Mucosa of descending colon (tissue), 3 donors: ENCODE measurements at places on chromosomes 5 and 9.

GRCh38 chr5:152688561-152689249, 283.6 kb upstream of the NMUR2 start:
- DNase-seq: no peak

DNA sequence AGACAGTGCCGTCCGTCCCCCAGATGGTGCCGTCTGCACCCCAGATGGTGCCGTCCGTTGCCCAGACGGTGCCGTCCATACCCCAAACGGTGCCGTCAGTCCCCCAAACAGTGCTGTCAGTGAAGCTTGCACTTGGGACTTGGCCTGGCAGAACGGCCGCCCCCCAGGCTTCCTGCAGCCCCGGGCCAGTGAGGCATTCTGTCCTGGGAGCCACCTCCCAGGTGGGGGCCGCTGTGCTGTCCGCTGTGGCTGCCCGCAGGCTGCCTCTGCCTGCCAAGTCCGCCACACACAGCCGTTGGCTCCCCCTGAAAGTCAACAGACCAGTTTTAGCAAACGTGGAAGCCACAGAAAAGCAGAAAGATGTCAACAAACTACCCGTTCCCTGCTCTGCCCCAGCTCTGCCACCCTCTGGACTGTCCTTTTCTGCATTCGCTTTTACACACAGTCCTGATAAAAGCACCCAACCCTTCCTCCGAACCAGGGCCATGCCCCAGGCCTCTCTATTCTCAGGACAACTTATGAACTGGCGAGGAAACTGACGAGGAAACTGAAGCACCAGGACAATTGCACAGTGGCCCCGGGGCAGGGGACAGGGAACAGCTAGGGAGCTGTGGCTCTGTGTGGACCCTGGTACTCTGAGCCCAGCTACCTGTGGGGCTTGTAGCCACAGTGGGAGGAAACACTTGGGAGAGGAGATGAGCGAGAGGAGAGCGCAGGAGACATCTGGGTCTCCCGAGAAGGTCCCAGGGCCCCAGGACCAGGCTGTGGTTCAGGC, 39.6 kb upstream of the RXRA start:
- no peak for DNase-seq

DNA sequence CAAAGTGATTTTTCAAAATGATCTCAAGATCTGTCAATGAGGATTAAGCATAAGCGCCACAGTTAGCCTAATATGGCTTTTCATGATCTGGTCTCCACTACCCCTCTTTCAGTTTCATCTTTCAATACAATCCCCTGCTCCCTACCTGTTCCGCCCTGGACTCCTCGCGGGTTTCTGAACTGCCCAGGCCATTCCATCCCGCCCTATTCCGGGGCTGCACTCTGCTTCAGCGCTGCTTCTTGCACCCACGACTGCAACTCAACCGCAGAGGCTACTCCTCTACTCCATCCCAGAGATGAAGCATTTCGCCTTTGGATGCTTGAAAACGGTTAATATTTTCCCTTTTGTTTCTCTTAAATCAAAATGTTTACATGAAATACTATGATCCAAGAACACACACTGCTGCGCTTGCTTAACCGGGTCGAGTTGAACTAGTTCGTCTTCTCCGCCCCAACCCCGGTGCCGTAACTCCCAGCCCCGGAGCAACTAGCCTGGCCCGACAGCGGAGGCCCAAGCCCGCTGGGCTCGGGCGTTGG, 716 bp upstream of the OTULIN start:
- peak; percentile 62 for DNase-seq

- DNase-seq: no peak
Observed at GRCh38 chr5:78971998-78972397, 13.1 kb downstream of the ARSB start.

- DNase-seq: no peak
Observed at GRCh38 chr9:115989831-115990230, 163.8 kb upstream of the PAPPA start.

- DNase-seq: peak; percentile 58
Observed at GRCh38 chr9:16154521-16155078, 601.8 kb downstream of the CCDC171 start.

DNA sequence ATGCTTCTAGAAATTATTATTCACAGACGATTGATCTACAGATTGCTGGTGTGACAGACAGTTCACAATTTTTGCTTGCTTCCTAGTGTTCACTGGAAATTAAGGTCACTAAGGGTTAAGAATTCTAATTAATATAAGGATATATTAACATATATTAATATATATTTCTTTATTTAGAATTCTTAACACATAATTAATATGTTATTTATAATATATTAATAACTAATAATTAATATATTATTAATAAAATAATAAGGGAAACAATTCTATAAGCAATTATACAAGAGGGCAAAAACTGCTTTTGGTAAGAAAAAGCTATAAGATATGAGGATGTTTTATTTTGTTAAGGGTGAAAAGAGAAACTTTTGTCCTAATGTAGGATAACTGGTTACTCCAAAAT, 56.3 kb downstream of the PDE6A start:
- DNase-seq: no peak

DNA sequence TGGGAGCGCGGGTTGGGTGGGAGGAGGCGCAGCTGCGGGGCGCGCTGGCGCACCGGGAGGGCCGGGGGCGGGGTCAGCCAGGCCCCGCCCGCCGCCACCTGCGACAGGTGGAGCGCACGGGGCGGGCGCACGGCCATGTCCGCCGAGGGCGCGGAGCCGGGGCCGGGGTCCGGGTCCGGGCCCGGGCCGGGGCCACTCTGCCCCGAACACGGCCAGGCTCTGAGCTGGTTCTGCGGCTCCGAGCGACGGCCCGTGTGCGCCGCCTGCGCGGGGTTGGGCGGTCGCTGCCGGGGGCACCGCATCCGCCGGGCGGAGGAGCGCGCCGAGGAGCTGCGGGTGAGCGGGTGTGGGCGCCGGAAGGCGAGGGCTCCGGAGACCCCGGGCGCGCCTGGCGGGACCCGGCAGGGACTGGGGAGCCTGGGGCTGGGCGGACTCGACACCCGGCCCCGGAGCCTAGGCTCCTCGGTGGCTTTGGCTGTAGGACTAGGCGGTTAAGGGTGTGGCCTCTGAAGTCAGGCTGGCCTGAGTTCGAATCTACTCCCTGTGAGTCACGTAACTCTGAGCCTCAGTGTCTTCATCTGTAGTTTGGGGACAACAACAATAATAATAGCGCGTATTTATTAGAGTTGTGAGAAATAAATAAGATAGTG, at the start of gene BSPRY:
Gene BSPRY, plus strand, starts transcription at position 97 of the 650 bp plus-strand sequence. Its CDS starts 39 bp downstream, at position 136.
- DNase-seq: peak; percentile 70

- DNase-seq: peak; percentile 17
Observed at GRCh38 chr9:123640792-123641222, 284.8 kb downstream of the CRB2 start.

- DNase-seq: no peak
Observed at GRCh38 chr9:135188681-135189151, 101.2 kb downstream of the OLFM1 start.

DNA sequence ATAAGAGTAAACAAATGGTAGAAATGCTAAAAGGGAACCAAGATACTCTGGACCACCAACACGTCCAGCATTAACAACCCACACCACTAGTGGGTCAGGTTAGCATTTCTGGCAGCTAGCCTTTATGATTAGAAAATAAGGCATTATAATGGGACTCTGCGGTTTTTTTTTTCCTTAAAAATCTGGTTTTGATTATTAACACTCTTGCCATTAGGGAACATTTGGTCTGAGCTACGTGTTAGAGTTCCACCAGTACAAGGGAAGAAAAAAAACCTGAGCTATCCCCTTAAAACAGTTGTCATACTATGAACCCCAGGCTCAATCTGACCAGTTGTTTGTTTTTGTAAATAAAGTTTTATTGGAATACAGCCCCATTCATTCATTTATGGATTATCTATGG, 110.4 kb downstream of the NTRK2 start:
- DNase-seq: no peak

DNA sequence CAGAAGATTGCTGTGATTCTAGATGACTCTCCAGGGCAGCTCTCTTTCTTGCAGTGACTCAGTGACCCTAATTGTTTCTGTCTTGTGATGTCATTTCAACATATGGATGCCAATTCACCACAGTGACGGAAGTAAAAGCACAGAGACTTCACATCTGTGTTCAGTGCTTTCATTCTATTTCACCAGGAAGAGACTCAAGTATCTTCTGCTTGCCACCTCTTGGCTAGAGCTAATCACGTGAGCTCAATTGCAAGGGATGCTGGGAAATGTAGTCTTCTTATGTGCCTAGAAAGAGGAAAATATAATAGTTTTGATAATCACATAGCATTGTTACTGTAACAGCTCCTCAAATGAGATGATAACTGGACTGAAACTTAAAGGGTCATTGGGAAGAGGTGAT, 453.3 kb upstream of the KLF4 start:
- DNase-seq: no peak

- peak; percentile 71 for DNase-seq
Observed at GRCh38 chr9:128818839-128819715, 777 bp downstream of the ENDOG start.

- DNase-seq: no peak
Observed at GRCh38 chr5:3905521-3905920, 309.9 kb downstream of the IRX1 start.

DNA sequence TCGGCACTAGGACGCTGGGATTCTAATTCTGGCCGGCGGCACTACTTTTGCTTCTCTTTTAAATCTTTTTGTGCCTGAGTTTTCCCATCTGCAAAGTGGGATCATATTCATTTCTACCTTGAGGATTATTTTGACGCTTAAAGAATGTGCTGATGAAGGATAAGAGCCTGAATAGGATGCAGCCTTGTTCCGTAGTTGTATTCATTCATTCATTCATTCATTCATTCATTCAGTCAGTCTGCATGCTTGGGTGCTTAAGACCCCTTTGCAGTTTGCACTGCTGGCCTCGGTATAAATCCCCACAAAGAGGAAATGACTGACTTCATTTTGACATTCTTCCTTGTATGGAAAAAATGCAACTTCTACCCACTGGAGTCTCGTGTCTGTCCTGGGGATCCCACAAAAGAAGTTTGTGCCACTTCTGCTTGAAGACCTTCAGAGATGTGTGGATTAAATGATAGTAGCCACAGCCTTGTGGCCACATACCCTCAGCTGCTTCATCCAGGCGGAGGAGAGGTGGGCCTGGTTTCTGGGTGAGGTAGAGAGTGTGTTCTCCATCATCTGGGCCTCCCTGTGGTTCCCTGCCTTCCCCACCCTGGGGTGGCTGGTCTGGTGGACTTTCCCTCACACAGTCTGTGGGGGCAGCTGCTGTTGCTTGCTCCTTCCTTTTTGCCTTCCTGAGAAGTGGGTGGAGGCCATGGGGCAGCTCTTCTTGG, 62.6 kb downstream of the PPARGC1B start:
- no peak for DNase-seq

DNA sequence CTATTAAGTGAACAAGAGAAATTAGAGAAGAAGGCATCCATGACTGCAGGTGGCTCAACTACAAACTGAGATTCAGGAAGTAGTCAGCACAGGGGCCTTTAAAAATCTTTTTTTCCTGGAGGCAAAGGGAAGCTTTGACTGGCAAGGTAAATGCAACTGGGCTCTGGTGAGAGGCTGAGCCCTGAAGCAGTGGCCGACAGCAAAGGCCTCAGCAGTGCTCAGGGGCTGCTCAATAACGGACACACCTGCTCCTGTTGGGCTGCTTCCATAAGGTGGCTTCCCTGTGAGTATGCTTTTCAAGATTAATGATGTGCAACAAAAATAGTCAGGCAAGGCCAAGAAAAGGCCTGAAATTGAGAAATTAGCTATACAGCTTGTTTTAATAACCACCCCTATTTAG, 134.2 kb upstream of the RGMB start:
- DNase-seq: no peak

DNA sequence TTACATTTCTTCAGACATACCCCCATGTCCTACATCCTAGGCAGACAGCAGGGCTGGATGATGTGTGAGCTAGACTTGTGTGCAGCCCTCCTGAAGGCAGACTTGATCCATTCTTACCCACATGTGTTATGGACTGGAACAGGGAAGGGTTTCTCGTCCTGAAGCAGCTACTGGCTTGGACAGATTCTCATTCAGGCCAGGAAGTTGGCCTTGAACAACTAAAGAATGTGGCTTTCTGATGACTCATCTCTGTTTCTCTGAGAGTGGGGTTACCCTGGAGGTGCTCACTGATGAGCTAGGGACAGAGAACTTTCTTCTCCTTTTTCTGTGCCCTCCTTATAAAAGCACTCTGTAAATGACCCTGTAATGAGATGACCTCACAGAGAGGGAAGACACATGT, 246.5 kb downstream of the PCSK5 start:
- no peak for DNase-seq

DNA sequence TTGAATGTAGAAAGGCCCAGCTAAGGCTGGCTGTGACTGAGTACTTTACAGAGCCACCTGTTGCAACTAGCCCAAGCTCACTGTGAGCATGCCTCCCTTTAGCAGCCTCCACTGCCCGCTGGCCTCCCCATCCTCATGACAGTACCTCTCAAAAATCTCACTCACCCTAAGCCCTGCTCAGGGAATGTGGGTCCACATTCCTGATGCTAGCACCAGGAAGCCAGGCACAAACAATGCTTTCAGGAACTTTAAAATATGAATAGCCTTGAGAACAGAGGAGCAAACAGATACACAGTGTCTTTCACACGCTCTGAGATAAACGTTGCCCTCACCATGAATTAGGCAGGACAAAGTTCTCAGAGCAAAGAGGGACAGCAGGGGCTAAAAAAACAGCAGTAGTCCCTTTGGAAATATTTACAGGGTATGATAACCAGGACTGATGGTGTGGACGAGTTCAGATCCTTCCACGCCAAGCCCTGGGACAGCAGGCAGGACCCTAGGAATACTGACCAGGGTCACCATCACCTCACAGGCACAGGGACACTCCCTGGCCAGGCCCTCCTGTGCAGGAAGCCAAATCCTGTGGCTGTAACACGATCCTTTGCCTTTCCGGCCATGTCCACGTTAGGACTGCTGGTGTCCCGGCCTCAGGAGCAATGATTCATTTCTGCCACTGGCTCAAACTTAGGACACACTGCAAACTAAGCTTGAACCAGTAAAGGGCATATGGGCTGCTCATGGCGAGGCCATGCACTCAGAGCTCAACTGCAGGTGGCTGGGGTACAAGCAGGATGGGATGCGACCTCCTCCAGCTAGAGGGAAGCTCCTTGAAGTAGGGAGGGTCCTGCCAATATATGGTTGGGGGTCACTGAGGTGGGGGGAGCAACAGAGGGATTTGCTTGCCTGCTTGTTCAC, 9.6 kb downstream of the ACSL6 start:
- no peak for DNase-seq

DNA sequence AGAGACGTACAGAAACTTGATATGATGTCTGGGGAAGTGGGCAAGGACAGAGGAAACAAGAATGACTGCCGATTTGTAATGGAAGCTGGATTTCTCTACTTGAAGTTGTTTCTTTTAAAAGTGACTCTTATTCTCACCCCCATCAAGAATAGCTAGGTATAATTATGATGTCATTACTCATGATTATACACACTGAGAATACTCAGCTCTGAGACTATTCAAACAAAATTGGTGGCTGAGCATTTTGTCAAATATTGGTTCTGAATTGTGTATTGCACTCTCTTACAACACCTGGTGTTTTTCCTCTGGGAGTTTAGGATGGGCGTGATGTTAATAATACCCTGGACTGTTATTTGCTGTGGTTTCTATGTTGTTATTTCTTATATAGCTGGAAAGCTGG, 46.3 kb downstream of the MAST4 start:
- no peak for DNase-seq

GRCh38 chr5:79183617-79184016, 52.3 kb upstream of the JMY start:
- no peak for DNase-seq

- DNase-seq: no peak
Observed at GRCh38 chr5:14171621-14172020, 28.5 kb downstream of the TRIO start.

GRCh38 chr9:136906266-136906665, 19.9 kb downstream of the TRAF2 start:
- no peak for DNase-seq

- no peak for DNase-seq
Observed at GRCh38 chr5:20359377-20359776, 371.4 kb upstream of the CDH18 start.

GRCh38 chr9:97811533-97812246, 41.3 kb upstream of the FOXE1 start:
- DNase-seq: no peak
